ENCODE measurements at places on chromosomes 5 and 9. TPM values are rescaled to one million over a fixed set of nuclear protein-coding genes. Genes with fewer than 3 reads are reported as not detected.

GRCh38 chr5:62011089-62011664 lies 294.8 kb upstream of the KIF2A start:
- no peak for DNase-seq

ARSI gene
- total RNA-seq: 0.21 TPM

DNA sequence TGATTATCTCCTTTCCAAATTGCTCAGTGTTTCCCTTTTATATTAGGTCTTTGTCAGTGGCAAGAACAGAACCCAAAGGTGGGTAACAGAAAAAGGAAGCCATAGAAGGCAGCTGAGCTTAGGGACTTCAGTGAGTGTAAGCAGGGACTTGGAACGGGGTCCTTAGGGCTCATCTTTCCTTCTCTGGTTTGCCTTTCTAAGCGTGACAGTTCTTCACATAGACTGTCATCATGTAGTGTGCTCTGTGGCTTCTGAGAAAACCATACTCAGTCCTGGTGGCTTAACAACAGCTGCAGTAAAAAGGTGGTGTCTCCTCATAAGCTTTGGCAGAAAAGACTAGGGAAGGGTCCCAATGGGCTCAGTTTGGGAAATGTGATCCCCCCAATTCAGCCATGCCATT lies 108.8 kb downstream of the SLC12A2 start:
- no peak for DNase-seq

DNA sequence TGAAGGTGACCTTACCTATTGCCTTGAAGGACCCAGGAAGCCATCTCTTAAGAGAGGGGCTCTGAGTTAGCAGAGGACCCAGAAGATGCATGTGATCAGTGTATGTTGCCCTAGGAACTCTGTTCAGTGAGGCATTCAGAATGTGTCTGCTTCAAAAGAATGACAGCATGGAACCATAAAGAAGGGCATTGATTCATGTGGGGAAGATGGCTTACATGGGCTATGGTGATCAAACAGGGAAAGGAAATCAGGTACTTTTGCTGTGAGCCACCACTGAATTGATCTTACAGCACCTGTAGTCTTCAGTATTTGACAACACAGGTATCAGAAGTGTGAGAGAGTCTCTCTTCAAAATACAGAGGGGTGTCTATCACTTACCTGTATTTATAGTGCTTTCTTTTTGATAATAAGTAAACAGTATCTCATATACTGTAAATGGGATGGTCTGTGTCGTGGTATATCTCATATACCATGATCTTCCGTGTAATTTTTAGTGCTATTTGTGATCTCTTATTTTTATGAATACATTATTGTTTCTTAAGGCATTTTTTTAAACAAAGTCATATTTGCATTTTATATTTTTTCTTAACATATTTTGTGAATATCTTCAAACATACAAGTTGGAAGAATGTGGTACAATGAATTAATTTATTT lies 57.0 kb downstream of the FOCAD start:
- no peak for DNase-seq

TRMO gene
- 15.6 TPM for total RNA-seq

GRCh38 chr5:157978061-157978460 lies 119.1 kb upstream of the CLINT1 start:
- no peak for DNase-seq

- peak; percentile 63 for DNase-seq
Observed at GRCh38 chr9:84261070-84261746, 79.3 kb downstream of the SLC28A3 start.

- no peak for DNase-seq
Observed at GRCh38 chr5:80082731-80083100, 47.6 kb downstream of the THBS4 start.

IL5 gene
- not detected for total RNA-seq

- peak; percentile 68 for DNase-seq
Observed at GRCh38 chr5:8908055-8908683, 637.7 kb downstream of the SEMA5A start.

DNA sequence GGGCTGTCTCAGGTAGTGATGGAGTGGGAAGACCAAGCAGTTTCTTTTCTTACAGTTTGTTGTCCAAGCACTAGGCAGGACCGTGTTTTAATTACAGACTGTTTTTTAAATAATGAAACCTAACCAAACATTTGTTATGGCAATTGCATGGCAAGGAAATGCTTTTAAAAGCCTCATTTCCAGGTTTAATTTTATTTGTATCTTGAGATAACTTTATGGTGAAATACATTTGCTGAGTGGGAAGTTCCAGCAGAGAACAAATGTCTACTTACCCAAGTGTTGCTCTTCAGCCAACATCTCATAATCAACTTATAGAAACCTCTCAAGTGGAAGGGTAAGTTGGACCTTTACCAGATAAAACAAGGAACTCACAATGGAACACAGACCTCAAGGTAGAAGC lies 11.8 kb upstream of the LHFPL2 start:
- DNase-seq: no peak
